Bone marrow (tissue), 2 donors: ENCODE measurements at places on chromosomes 7 and 10.

DNA sequence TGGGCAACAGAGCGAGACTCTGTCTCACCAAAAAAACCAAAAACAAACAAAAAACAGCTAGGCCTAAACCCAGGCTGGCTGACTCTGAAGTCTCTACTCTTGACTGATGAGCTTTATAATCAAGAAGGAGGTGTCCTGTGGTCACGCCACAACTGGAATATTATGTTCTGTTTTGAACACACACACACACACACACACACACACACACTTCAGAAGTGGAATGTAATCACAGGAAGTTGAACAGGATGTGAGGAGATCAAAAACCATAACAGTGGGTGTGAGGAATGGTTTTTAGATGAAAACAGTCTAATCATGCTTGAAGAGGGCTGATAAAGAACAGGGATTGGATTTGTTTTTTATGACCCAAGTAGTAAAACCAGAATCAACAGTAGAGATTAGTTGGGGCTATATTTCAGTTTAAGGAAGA is 51.1 kb upstream of the IL6 start:
- no peak for DNase-seq

GRCh38 chr10:69646185-69647060 is 16.4 kb downstream of the FAM241B start:
- no peak for DNase-seq

GRCh38 chr7:151080067-151080521 is 515 bp downstream of the FASTK start:
- no peak for DNase-seq

DNA sequence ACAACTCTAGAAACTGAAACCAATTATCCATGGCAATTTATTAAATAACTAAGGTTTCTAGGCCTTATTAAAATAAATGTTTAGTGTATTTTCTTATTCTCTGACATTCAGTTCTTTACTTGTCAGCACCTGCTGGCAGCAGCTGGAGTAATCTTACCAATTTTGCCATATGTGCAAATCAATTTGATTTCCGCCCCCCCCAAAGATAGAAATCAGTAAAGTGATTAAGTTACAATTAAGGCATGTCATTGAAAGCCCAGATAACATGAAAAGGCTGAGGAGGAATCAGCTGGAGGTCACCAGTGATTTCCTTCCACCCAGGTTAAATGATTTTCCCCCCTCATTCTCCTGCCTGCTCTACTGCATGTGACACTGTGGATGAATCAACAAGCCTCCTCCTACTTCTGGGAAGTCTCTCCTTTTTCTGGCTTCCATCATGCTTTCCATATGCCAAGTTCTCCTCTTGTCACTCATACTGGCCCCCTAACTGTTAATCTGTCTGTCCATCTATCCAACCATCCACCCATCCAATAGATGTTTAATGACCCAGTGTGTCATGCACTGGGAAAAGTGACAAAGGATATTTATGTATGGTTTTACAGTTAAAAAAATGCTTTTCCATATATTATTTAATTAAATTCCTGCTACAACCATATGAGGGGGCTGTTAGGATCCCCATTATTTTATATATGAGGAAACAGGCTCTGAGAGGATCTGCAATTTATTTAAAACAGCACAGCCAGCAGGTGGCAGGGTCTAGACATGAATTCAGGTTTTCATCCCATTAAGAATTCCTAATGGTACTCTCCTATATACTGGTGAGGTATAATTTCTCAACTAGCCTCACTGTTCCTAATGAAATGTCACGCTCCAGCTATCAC is 116.5 kb downstream of the ATXN7L1 start:
- no peak for DNase-seq

- DNase-seq: no peak
Measured at GRCh38 chr10:31011665-31012022, 20.0 kb downstream of the ZNF438 start.

GRCh38 chr7:108142180-108142579 is 12.0 kb upstream of the LAMB4 start:
- DNase-seq: no peak

DNA sequence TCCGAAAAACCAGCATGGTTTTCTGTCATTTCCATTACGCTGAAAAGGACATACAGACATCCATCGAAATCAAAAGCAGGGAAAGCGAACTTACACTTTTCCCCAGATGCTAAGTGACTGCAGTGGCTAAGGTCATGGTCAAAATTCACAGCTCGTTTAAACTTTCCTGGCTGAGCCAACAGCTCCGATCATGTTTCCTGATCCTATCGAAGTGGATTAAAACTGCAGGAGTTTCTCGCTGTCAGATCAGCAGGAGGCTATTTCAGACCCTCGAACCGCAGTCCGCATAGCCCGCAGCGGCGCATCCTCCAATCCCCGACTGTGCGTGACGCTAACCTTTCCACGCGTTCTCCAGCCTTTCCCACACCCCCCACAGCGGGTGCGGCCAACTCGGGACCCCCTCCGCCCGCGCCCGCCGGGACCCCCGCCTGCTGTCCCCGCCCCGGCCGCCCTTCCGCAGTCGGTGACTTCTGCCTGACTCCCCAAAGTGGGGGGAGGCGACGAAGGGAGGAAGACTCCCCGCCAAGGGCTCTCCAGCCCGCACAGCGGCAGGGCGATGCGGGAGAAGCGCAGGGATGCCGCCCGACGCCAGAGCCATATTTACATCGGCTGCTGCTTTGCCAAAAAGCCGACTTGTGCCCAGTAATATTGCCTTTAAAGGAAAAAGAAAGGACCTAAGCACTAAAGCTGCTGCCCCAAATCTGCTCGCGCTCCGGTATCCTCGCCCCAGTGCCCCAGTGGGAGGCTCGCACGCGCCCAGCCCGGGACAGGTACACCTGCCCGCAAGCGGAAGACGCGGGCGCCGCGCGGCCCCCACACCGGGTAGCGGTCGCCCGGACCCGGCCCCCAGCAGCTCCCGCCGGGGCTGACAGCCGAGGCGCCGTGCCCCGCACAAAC is 1.2 kb downstream of the PIP4K2A start:
- DNase-seq: no peak

GRCh38 chr7:98229441-98229840 is 18.2 kb downstream of the BHLHA15 start:
- no peak for DNase-seq

DNA sequence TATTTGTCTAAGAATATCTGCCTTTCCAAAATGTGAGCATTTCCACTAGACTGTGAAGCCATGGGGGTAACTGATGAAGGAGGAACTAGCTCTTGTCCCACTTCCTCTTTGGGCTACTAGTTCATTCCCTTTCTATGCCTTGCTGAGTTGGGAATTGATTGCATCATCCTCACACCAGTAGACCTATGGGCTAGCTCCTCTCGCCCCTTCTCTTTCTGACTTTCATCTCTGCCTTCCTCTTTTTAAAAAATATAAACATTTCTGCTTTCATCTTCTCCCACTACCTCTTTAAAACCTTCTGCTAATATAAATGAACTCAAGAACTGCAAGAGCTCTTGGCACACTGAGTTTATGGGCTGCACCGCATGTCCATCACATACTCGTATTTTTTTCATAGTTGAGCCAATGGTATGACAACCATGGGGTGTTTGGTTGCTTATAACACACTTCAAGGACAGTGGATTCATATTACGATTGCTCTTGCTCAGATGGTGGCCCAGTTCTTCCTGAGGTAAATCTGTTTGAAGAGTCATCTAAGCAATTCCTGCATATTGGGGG is 182.0 kb downstream of the REEP3 start:
- DNase-seq: peak; percentile 69

DNA sequence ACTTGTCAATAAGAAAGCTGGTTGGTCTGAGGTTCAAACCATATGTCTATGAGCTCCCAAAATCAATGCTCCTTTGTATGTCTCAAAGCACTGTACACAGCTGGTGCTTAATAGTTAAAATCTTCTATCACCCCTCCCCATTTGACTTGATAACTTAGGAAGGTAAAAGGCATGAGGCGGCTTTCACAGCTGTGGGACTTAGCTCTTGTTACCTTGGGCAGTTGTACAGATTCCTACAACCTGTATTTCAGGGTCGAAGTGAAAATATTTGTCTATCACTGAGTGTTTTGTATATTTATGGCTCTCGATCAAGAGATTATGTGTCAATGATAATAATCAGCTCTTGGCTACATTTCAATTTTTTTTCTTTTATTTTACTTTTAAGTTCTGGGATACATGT is 992 bp upstream of the KIFBP start:
- DNase-seq: no peak

GRCh38 chr10:62803724-62804355 is 680 bp upstream of the ADO start:
- DNase-seq: no peak

GRCh38 chr7:7662527-7662926 is 22.0 kb downstream of the UMAD1 start:
- no peak for DNase-seq

- no peak for DNase-seq
Measured at GRCh38 chr10:123355748-123356481, 201.7 kb downstream of the BUB3 start.

DNA sequence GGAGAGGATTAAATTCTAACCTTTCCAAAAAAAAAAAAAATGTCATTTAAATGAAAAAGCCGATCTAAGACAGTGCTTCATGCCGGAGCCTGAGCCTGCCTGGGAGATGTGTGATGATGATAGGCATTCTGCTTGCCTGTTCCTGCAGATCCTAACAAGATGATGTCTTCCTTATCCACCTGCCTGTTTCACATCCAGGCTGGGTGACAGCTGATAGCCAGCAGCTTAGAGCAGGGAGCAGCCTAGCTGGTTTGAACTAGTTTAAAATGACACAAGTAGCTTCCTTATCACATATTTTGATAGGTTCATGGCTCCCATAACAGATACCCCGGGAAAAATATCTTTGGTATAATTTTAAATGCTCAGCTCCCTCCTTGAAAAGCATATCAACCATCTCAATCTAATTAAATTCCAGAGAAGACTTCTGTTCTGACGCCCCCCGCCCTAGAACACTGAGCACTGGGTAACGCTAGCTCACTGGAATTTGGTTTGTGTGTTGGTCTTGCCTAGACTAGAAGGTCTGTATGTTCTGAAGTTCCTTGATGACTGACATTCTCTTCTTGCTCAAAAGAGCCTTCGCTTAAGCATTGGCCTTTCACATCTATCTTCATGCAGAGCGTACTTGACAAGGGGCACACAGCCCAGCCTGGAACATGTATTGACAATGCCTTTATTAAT is 96.9 kb upstream of the FGFR2 start:
- no peak for DNase-seq

GRCh38 chr10:50417486-50417885 is 166.2 kb upstream of the ASAH2 start:
- peak; percentile 57 for DNase-seq

GRCh38 chr7:111852081-111852480 is 289.8 kb upstream of the IMMP2L start:
- DNase-seq: no peak

GRCh38 chr7:34438436-34438835 is 219.6 kb upstream of the NPSR1 start:
- no peak for DNase-seq

GRCh38 chr7:28360739-28361138 is 51.6 kb upstream of the CREB5 start:
- DNase-seq: no peak

DNA sequence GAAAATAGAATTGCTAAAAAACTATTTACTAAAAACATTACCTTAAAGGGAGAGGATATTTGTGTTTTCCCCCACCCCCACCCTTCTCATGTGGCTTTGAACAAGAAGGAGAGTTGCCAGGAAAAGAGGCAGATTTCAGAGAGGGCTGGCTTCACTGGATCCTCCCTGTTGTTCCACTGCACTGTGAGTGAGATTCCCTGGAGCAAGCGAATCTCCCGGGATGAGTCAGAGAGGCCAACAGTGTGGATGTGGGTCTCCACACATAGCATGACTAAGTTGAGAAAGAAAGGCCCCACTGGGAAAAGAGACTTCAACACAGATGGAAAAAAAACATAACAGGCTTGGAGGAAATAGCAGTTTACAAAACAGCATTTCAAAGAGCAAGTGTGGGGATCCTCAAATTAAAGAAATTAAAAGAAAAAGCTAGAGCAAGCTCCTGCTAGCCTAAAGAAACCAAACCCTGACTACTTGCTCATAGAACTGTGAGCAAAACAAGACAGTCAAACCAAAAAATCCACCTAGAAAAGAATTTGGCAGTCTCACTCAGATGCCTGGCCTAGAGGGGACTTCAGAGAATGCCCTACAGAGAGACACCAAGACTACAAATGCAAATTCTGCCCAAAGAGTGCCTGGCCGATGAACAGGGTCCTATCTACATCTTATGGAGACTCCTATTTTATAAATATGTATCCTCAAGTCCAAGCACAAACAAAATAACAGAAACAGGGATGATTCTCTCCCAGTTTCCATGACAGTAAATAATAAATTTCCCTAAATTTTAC is 3.4 kb downstream of the CAV1 start:
- DNase-seq: no peak

GRCh38 chr7:106626376-106627164 is 34.4 kb downstream of the CCDC71L start:
- DNase-seq: no peak

DNA sequence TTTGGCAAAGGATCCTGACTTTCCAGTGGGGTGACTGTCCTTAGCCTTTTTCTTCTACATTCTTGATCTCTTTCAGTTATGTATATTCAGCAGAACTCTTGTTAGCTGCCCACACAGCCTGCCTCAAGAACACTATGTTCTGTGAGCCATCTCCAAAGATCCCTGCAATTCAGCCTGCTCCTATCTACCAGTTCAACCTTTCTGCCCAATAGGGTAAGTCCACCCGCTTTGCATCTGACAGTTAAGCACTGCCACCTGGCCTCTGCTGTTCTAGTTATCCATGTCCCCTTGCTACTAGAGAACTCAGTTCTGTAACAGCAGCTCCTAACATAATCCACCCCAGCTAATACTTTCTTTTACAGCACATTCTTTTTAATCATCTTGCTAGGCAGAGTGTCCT is 13.5 kb downstream of the OR9A2 start:
- DNase-seq: no peak

- no peak for DNase-seq
Measured at GRCh38 chr10:119341459-119342301, 134.3 kb downstream of the GRK5 start.

- DNase-seq: no peak
Measured at GRCh38 chr7:88835147-88835728, 39.7 kb upstream of the TEX47 start.

DNA sequence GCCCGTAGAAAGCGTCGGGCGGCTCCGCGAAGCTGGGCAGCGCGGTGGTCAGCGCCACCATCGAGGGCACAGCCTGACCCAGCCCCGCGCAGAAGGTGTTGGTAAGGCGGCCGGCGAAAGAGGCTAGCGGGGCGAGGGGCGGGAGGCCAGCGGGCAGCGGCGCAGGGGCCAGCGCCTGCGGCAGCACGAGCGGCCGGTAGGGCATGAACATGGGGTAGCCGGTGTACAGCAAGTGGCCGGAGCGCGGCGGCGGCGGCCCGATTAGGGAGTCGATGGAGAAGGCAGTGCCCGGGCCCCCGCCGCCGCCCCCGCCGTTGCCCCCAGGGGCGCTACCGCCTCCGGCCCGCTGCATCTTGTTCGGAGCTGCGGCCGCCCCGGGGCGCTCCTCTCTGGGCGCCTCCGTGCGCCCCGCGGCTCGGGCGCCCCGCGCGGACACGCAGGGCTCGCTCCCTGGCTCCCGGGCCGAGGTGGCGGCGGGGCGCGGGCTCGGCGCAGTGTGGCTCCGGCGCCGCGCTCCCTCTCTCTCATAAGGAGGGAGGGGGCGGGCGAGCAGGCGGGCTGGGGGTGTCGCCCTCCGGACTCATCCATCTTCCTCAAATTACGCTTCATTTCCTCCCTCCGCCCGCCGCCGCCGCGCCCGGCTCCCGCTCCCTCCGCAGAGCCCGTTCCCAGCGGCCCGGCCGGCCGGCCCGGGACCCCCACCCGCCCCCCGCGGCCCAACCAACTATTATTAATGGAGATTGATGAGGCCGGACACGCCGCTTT is at the start of gene GBX1:
GBX1 (minus strand) TSS at position 498 of the 765 bp plus-strand sequence; CDS start at position 352, 146 bp downstream.
- DNase-seq: no peak
